A673 (cell line): ENCODE measurements at places on chromosomes 5 and 9. TPM values are rescaled to one million over a fixed set of nuclear protein-coding genes. Genes with fewer than 3 reads are reported as not detected.
A peak's percentile ranks its signal among the peaks of the same experiment; 100 is the strongest.

RNF180 gene
- total RNA-seq: 0.67 and 1.5 TPM in 2 replicates

GRCh38 chr5:173615884-173616576 lies 420 bp downstream of the BOD1 start:
- H3K27ac ChIP-seq: peak overlapping the region; percentile 94
- no peaks in the 10 kb centered on the region for H3K27me3 ChIP-seq
- H3K4me3 ChIP-seq: peak overlapping the region; percentile 98
- peak; percentile 73 for DNase-seq
- H3K4me1 ChIP-seq: peaks cover 12% of the 10 kb centered on the region

DNA sequence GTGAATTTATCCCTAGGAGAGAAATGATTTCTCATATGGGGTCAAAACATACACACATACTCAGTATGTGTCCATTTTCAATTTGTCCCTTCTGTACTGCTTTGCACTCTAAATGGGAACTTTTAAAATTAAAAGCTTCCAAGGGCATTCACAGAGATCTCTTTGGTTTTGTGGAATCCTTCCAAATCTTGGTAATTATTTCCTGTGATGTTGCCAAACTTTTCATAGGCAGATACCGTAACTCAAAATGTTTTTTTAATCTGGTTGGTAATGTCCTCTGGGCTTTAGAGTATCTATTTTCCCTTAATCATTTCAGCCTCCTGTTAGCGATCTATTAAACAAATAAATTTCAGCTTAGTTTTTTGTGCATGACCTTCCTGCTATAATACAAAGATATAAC lies 282.4 kb downstream of the ARHGEF28 start:
- H3K27me3 ChIP-seq: peaks cover 83% of the 10 kb centered on the region
- peaks cover 11% of the 10 kb centered on the region for H3K4me1 ChIP-seq
- H3K36me3 ChIP-seq: no peaks in the 10 kb centered on the region
- H3K27ac ChIP-seq: no peak overlapping the region
- no peak overlapping the region for H3K4me3 ChIP-seq
- DNase-seq: peak; percentile 70

GRCh38 chr9:35869621-35870216 lies 482 bp downstream of the OR13J1 start:
- H3K36me3 ChIP-seq: no peaks in the 10 kb centered on the region
- H3K4me3 ChIP-seq: no peak overlapping the region
- peaks cover 4% of the 10 kb centered on the region for H3K4me1 ChIP-seq
- DNase-seq: no peak
- H3K27ac ChIP-seq: no peak overlapping the region

GRCh38 chr5:113163328-113163727 lies 186.7 kb downstream of the DCP2 start:
- no peak overlapping the region for H3K4me3 ChIP-seq
- H3K36me3 ChIP-seq: no peaks in the 10 kb centered on the region
- H3K27me3 ChIP-seq: peaks cover 12% of the 10 kb centered on the region
- DNase-seq: no peak

GRCh38 chr5:34517249-34517648 lies 138.9 kb upstream of the RAI14 start:
- H3K4me1 ChIP-seq: no peaks in the 10 kb centered on the region
- no peak overlapping the region for H3K27ac ChIP-seq
- no peak overlapping the region for H3K4me3 ChIP-seq
- DNase-seq: no peak
